SJCRH30 (cell line): ENCODE measurements at places on chromosomes 4 and X.

GRCh38 chr4:56251556-56251955 lies 135.7 kb downstream of the AASDH start:
- no peak for DNase-seq

DNA sequence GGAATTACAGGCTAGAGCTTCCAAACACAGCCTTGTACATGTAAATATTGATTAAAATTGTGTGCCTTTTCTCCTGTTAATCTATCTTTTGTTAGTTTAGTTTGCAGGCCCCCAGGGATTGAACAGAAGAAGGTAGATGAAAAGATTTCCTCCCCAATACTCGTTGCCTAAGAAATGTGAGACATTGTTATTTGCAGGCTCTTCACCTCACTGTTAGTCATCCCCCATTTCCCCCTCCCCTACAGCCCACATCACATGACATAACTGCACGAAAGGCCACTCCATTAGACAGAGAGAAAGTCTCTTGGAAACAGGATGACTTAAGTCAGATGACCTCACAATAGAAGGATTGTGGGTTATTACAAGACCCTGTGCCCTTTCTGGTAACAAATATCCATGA lies 13.3 kb upstream of the MID1 start:
- peak; percentile 91 for DNase-seq

DNA sequence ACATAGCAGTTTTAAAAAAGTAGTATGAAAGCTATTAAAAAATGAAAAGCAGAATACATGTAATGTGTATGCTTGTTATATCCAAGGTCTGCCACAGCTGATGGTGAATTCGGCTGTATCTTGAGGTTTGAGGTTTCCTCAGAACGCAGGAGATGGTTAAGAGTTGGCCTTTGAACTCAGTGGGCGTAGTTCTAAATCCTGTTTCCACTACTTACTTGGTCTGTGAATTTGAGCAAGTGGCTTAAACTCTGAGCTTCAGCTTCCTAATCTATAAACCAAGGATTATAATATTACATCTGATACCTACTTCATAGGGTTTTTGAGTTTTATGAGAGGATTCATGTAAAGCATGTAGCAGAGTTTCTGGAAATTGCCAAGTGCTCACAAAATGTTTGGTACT lies 125.2 kb downstream of the STIM2 start:
- peak; percentile 18 for DNase-seq

DNA sequence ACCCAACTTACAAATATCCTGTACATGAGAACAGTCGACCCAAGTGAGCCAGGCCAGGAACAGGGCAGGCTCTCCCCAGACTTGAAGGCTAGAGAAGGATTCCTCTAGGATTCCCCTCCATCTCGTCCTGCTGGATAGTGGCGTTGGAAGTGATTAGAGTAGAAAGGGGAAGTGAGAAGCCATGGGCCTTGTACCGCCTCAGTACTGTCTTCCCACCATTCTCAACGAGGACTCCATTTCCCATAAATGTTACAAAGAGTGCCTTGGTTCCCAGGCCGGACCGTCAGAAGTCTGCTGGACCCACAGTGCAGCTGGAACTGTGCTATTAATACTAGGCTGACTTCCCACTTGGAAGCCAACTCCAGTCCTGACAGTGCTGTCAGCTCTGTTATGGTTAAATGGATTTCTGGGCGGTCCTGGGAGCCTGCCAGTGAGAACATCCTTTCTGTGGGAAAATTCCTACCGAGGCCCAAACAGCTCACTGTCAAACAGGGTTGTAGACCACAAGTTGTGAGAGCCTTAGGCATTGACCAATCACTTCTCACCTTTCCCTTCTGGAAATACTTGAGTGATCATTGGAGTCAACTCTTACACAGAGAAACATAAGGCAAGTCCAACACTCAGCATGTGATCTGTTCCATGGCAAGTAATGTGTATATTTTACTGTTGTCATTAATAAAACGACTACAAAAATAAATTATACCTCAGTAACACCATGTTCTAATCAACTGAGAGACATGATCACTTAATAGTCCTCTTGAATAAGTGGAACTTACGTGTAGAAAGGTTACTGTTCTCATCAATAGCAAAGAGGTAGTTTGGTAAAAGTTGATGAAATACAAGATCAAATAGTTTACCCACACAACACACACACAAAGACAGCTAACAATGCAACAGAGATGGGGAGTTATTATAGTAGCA lies 58.4 kb downstream of the AMELX start:
- no peak for DNase-seq

DNA sequence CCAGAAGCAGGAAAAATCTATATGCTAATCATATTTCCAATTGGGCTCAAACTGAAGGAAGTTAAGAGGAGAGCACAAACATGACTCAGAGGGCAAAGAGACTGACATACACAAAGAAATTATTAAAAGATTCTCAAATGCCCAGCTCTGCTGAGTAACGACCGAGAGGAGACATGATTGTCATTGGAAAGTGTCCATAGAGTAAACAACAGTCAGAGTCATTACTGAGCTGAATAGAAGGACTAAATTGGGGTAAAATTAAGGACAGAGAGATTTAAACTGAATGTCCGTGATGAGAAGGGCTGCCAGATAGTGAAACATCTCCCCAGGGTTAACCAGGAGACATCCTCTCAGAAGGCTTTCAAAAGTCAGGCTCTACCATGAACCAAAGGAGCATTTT lies 111.2 kb upstream of the GALNT7 start:
- no peak for DNase-seq

DNA sequence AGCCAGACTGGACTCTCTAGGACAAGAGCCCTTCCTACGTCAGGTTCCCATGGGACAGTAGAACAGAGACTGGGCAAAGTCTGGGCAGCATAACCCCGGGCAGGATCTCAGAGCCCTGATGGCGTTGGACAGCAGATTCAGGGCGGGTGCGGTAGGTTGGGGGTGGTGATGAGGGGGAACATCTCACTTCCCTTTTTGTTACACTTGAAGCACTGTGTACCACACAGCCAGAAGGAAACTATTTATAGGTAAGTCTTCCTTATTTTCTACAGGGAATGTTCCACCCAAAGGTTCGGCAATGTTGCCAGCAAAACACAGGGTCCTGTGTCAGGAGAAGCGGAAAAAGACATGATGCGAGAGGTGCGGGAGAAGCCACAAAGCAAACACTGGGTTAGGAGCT lies 54.3 kb downstream of the TSC22D3 start:
- DNase-seq = no peak

GRCh38 chr4:88439161-88439760 lies 17.7 kb upstream of the HERC5 start:
- DNase-seq = no peak

DNA sequence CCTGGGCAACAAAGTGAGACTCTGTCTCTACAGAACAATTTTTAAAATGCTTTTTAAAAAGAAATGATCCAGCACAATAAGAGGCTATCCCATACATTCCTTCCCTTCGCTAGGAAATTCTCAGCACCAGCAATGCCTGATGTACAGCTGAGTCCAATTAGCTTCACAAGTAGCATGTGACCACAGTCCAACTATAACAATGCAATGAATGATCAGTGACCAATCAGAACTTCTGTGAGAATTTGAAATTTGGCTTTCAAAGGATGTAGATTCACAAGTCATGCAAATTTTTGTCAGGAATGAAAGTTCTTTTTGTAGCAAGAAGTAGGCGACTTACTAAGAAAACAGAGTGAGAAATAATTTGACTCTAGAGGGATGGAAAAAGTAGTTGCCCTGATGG lies 278.5 kb upstream of the UGT8 start:
- no peak for DNase-seq

DNA sequence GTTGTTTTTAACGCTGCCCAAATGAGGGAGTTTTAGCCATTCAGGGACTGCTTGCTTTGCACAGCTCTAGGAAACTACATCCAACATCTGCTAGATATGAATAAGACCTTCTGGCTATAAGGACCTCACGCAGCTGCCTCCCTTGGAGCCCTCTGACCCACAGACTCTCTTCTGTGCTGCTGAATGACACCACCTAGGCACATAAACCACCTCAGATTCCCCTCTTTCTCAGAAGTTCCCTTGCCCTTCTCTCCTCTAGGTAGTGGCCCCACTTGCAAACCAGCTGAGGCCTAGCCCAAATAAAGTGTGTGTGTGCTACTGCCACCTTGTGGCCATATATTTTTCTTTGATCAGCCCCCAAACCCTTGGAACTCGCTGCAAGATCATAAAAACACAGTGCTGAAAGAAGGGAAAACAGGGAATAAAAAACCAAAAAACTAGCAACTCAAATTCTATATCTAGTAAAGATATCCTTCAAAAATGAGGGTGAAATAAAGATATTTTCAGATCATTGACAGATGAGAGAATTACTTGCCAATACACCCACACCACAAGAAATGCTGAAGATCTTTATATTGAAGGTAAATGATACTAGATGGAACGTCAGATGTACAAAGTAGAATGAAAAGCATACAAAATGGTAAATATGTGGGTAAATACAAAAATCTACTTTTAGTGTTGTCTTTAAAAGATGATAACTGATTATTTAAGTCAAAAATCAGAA lies 265.9 kb downstream of the ADAMTS3 start:
- DNase-seq = peak; percentile 33

GRCh38 chr4:108384544-108384943 lies 215.8 kb upstream of the LEF1 start:
- DNase-seq = no peak

GRCh38 chrX:31213941-31214340 lies 142.1 kb upstream of the FTHL17 start:
- no peak for DNase-seq

GRCh38 chrX:77622233-77622632 lies 163.8 kb downstream of the ATRX start:
- DNase-seq = no peak

GRCh38 chrX:110087485-110088356 lies 84.8 kb downstream of the TMEM164 start:
- no peak for DNase-seq
